ENCODE measurements at places on chromosomes 16 and 17. TPM values are rescaled to one million over a fixed set of nuclear protein-coding genes. Genes with fewer than 3 reads are reported as not detected.

Gene TMEM235
- total RNA-seq: not detected

Gene TNP2
- not detected for total RNA-seq

Gene CCL4
- not detected for total RNA-seq

Gene NHLRC4
- 0.86 TPM for total RNA-seq

- no peak overlapping the region for H3K4me3 ChIP-seq
- peaks cover 20% of the 10 kb centered on the region for H3K4me1 ChIP-seq
- no peaks in the 10 kb centered on the region for H3K27me3 ChIP-seq
- no peak overlapping the region for H3K27ac ChIP-seq
- DNase-seq: peak; percentile 54
- peaks cover 7% of the 10 kb centered on the region for H3K36me3 ChIP-seq
Observed at GRCh38 chr16:11356573-11357331, 11.5 kb downstream of the RMI2 start.

- no peak for DNase-seq
- no peaks in the 10 kb centered on the region for H3K27me3 ChIP-seq
- no peaks in the 10 kb centered on the region for H3K36me3 ChIP-seq
- H3K4me1 ChIP-seq: no peaks in the 10 kb centered on the region
- no peak overlapping the region for H3K4me3 ChIP-seq
Observed at GRCh38 chr16:25922438-25922837, 230.7 kb downstream of the HS3ST4 start.

DNA sequence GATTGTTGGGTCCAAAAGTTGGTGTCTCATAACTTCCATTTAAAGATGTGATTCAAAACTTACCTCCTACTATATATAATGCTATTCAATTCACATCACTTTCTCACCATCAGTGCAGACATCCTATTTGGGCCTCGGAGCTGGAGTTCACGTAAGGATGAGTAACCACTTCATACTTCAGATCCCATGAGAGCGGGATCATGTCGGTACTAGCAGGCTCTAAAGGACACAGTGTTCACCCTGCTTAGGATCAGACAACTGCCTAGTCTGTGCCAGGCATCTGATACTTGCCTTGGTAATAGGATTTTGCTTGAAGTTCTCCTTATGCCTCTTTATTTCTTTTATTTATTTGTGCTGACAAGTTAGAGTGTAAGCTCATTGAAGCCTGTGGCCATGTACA, 39.5 kb downstream of the RBFOX1 start:
- DNase-seq: no peak
- H3K27ac ChIP-seq: no peak overlapping the region
- no peak overlapping the region for H3K4me3 ChIP-seq
- no peaks in the 10 kb centered on the region for H3K36me3 ChIP-seq
- H3K27me3 ChIP-seq: peaks cover 3% of the 10 kb centered on the region

- H3K36me3 ChIP-seq: no peaks in the 10 kb centered on the region
- no peak for DNase-seq
- no peaks in the 10 kb centered on the region for H3K27me3 ChIP-seq
- no peak overlapping the region for H3K27ac ChIP-seq
- H3K4me3 ChIP-seq: no peak overlapping the region
Observed at GRCh38 chr17:6011206-6011605, 59.0 kb upstream of the WSCD1 start.

- H3K27me3 ChIP-seq: no peaks in the 10 kb centered on the region
- no peak overlapping the region for H3K27ac ChIP-seq
- no peak overlapping the region for H3K4me3 ChIP-seq
- no peaks in the 10 kb centered on the region for H3K4me1 ChIP-seq
Observed at GRCh38 chr17:28076144-28076543, 33.7 kb downstream of the NLK start.

DNA sequence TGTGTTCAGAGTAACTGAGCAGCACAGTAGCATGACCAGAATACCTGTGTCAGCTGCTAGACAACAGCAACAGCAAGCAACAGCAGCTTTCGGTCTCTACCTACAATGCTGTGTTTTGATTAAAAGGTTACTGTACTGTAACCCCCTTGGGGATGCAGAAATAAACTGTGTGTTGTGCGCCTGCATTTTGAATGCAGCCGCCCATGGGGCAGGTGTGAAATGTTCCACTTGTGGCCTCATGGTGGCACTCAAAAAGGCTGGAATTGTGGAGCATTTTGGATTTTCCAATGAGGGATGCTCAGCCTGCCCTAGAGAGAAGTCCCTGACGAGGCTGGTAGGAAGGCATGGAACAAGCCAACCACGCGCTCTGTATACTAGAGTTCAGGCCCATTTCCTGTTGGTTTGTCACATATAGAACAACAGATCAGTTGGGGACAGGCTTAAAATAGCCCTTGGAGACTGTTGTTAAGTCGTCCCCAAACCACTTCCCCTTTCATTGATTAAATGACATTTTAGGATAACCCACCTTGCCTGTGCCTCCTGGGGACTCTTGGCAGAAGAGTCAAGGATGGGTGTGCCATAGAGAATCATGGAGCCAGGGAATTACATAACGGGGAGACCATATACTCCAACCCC, 27.1 kb downstream of the SCPEP1 start:
- H3K27ac ChIP-seq: no peak overlapping the region
- no peak for DNase-seq
- no peaks in the 10 kb centered on the region for H3K27me3 ChIP-seq
- H3K4me3 ChIP-seq: no peak overlapping the region

GRCh38 chr16:12398683-12399047, 405.0 kb downstream of the CPPED1 start:
- no peak for DNase-seq
- H3K36me3 ChIP-seq: no peaks in the 10 kb centered on the region

- DNase-seq: no peak
- no peak overlapping the region for H3K4me3 ChIP-seq
- H3K27me3 ChIP-seq: no peaks in the 10 kb centered on the region
Observed at GRCh38 chr16:56360117-56361008, 65.0 kb downstream of the AMFR start.

- H3K27me3 ChIP-seq: peaks cover 83% of the 10 kb centered on the region
- no peak overlapping the region for H3K4me3 ChIP-seq
- no peak for DNase-seq
- no peaks in the 10 kb centered on the region for H3K4me1 ChIP-seq
- H3K36me3 ChIP-seq: no peaks in the 10 kb centered on the region
- no peak overlapping the region for H3K27ac ChIP-seq
Observed at GRCh38 chr17:48231995-48232959, 124.7 kb downstream of the SNX11 start.

DNA sequence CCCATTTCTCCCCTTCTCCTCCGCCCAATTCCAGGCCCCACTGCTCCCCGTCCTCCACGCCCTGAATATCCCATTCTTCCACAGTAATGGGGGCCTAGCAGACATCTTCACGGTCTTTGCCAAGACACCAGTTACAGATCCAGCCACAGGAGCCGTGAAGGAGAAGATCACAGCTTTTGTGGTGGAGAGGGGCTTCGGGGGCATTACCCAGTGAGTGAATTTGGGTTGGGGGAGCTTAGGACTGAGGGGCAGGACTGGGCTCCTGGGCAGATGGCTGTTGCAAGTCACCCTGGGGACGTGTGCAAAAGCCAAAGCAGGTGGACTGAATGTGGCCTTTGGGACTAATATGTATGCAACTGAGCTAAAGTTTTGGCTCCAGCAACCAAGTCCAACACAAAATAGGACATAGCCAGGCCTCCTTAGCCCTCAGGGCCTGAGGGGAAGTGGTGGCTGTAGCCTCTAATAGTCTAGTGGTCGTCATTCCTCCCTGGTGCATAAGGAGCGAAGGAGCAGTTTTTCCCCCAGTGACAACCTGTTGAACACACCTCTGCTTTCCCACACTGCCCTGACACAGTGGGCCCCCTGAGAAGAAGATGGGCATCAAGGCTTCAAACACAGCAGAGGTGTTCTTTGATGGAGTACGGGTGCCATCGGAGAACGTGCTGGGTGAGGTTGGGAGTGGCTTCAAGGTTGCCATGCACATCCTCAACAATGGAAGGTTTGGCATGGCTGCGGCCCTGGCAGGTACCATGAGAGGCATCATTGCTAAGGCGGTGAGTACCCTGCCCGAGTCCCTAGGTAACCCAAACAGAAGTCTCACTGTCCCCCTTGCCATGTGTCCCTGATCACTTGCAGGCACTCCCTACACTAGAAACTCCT, 2.6 kb downstream of the ACADVL start:
- H3K27me3 ChIP-seq: peaks cover 30% of the 10 kb centered on the region
- peaks cover 39% of the 10 kb centered on the region for H3K4me1 ChIP-seq
- peaks cover 9% of the 10 kb centered on the region for H3K36me3 ChIP-seq
- H3K27ac ChIP-seq: peak overlapping the region; percentile 78

GRCh38 chr16:12423131-12423530, 380.6 kb downstream of the CPPED1 start:
- DNase-seq: no peak
- H3K27ac ChIP-seq: no peak overlapping the region
- peaks cover 5% of the 10 kb centered on the region for H3K36me3 ChIP-seq
- H3K27me3 ChIP-seq: no peaks in the 10 kb centered on the region

- no peaks in the 10 kb centered on the region for H3K36me3 ChIP-seq
- H3K4me3 ChIP-seq: no peak overlapping the region
- peaks cover 36% of the 10 kb centered on the region for H3K4me1 ChIP-seq
- H3K27ac ChIP-seq: peak overlapping the region; percentile 12
- DNase-seq: no peak
Observed at GRCh38 chr16:53061701-53062159, 6.9 kb downstream of the CHD9 start.

DNA sequence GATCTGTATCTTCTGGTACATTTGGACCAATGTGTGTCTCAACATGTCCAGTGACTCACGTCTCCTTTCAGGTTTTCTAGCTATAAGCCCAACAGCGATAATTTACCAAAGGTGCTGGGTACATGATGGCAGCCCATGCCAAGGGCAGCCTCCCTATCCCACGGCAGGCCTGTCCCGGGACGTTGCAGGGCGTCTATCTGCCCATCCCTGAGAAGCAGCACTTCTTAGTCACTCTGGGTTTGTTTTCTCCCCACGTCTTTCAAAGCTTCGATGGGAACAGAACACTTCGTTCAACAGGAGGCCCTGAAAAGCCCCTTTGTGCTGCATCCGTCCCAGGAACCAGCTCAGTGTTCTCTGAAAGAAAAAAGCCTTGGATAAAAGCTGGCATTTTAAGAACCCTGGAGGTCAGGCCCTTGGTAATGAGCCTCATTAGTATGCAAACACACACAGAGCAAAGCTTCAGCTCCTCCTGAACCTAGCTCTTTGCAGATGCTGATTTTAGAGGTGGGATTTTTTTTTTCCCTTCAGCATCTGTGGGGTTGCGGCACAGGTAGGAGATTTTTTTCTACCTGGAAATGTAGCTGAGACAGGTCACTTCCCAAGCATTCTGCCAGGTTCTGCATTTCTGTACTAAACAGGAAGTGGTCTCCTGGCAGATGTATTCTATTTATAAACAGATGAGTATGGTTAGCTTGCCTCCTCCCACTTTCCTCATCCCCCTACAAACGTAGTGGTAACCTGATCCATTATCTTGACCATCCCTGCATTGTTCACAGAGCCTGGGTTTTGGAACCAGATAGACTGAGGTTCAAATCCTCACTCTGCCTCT, 17.5 kb upstream of the MT4 start:
- DNase-seq: peak; percentile 39
- H3K4me3 ChIP-seq: peak overlapping the region; percentile 76
- peaks cover 61% of the 10 kb centered on the region for H3K4me1 ChIP-seq
- H3K36me3 ChIP-seq: no peaks in the 10 kb centered on the region
- H3K27me3 ChIP-seq: no peaks in the 10 kb centered on the region

- no peaks in the 10 kb centered on the region for H3K36me3 ChIP-seq
- peak overlapping the region; percentile 58 for H3K4me3 ChIP-seq
Observed at GRCh38 chr17:9271989-9272388, 250.7 kb downstream of the NTN1 start.

- H3K27me3 ChIP-seq: no peaks in the 10 kb centered on the region
- no peak overlapping the region for H3K27ac ChIP-seq
- no peaks in the 10 kb centered on the region for H3K36me3 ChIP-seq
- H3K4me1 ChIP-seq: peaks cover 23% of the 10 kb centered on the region
- no peak for DNase-seq
- no peak overlapping the region for H3K4me3 ChIP-seq
Observed at GRCh38 chr16:81945665-81946064, 65.6 kb downstream of the SDR42E1 start.

DNA sequence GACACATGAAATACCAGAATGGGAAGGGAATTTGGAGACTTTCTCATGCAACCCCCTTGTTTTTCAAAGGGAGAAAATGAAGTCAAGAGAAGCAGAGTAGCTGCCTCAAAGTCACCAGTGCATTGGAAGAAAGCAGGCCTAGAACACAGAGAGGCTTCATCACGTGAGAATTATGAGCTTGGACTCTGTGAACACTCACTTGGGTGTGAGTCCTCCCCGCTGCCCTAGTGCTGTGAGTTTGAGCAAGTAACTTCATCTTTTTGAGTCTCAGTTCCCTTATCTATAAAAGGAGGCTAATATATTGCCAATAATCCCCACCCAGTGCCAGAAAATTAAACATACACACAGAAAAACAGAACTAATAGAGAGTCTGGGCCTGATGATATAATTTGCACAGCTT, 315.8 kb downstream of the XYLT1 start:
- DNase-seq: no peak
- H3K4me1 ChIP-seq: peaks cover 28% of the 10 kb centered on the region
- peak overlapping the region; percentile 79 for H3K27ac ChIP-seq
- no peak overlapping the region for H3K4me3 ChIP-seq
- no peaks in the 10 kb centered on the region for H3K27me3 ChIP-seq
- H3K36me3 ChIP-seq: no peaks in the 10 kb centered on the region

GRCh38 chr17:66837885-66838665, 3.2 kb downstream of the CACNG5 start:
- no peaks in the 10 kb centered on the region for H3K4me1 ChIP-seq
- H3K27me3 ChIP-seq: peaks cover 57% of the 10 kb centered on the region
- H3K36me3 ChIP-seq: no peaks in the 10 kb centered on the region
- no peak overlapping the region for H3K27ac ChIP-seq

- no peak overlapping the region for H3K27ac ChIP-seq
- no peak for DNase-seq
- peaks cover 12% of the 10 kb centered on the region for H3K27me3 ChIP-seq
- peaks cover 23% of the 10 kb centered on the region for H3K4me1 ChIP-seq
- peaks cover 5% of the 10 kb centered on the region for H3K36me3 ChIP-seq
Observed at GRCh38 chr16:684961-685696, 995 bp upstream of the JMJD8 start.

DNA sequence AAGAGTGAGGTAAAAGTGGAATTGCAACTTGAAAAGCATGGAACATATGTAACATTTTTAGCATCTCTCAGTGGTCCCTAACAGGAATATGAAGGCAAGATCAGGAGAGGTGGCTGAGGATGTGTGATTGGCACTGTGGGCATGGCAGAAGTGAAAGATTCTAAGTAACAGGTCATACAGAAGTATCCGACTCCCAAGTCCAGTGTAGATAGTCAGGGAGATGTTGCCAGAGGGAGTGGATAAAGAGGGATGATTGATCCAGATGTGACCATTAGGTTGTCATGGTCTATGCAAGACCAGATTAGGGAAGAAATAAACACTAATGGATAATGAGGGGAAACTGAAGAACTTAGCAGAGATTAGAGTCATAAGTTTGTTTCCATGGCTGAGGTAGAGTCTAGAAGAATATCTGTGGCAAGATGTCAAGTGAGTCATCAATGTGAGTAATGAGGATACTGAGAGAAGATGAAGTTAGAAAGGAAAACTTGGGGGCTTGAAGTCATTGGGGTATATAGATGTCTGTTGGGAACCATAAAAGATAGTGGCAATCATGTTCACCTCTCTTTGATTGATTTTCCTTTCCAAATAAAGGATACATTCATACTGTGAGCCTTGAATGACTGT, 23.9 kb upstream of the CAPNS2 start:
- no peaks in the 10 kb centered on the region for H3K36me3 ChIP-seq
- peaks cover 10% of the 10 kb centered on the region for H3K4me1 ChIP-seq
- H3K4me3 ChIP-seq: no peak overlapping the region
- no peak overlapping the region for H3K27ac ChIP-seq
- no peak for DNase-seq
